ENCODE measurements at places on chromosomes 16 and 17.

DNA sequence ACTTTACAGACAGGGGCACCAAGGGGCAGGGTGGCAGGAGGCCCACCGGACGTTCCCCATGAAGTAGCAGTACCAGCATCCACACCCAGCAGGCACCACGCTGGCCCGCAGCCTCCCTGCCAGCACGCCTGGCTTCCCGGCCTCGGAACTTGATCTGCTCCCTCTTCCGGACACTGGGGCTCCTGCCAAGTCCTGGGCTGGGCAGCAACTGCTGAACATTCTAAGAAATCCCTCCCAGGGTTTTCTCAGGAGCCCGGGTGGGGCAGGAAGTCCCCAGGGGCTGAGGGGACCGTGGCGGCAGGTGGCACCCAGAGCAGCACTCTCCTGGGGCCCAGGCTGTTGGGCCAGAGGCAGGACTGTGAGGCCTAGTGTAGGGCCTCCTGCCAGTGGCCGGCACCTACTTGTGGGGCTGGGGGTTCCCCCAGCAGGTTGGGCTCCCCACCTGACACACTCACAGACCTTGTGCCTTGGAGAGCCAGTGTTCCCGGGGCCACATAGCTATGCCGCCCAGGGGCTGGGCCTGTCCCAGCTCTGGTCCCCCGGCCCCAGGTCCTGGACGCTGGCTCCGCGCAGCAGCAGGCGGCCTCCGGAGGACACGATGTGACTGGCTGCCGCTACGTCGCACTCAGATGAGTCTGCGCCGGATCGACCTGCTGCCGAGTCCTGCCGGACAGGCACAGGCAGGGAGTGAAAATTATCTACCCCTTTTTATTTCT is 86.2 kb upstream of the CBX4 start:
- peak; percentile 86 for DNase-seq

- DNase-seq = no peak
Measured at GRCh38 chr16:17072104-17072503, 398.7 kb downstream of the XYLT1 start.

DNA sequence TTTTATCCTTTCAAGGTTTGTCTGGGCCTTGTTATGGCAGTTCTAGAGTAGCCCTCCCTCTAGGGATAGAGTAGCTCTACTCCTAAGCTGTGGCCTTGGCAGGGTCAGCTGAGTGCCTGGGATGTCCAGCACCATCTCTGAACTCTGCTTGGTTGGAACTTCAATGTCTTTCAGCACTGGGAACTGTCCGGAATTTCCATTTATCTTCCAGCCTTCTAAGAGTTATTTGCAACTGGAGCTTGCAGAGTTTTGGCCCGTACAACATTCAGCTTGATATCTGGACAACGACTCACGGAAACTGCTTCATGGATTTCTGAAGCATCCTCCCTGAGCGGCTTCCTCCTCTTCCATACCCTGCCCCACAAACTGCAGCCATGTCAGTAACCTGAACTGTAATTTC is 22.9 kb downstream of the MMD start:
- no peak for DNase-seq

DNA sequence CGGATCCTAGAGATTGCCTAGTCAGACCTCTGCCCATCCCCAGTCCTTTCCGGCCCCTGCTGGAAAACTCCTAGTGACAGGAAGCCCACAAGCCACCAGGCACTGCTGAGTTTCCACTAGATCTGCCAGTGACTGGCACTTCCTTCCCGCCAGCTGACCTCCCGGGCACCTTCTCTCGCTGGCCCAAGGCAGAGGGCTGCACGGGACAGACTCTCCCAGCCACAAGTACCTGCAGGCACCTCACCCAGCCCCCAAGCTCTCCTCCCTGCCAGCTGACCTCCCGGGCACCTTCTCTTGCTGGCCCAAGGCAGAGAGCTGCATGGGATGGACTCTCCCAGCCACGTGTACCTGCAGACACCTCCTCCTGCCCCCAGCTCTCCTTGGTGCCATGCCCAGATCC is 66.3 kb upstream of the DOC2B start:
- DNase-seq = no peak

DNA sequence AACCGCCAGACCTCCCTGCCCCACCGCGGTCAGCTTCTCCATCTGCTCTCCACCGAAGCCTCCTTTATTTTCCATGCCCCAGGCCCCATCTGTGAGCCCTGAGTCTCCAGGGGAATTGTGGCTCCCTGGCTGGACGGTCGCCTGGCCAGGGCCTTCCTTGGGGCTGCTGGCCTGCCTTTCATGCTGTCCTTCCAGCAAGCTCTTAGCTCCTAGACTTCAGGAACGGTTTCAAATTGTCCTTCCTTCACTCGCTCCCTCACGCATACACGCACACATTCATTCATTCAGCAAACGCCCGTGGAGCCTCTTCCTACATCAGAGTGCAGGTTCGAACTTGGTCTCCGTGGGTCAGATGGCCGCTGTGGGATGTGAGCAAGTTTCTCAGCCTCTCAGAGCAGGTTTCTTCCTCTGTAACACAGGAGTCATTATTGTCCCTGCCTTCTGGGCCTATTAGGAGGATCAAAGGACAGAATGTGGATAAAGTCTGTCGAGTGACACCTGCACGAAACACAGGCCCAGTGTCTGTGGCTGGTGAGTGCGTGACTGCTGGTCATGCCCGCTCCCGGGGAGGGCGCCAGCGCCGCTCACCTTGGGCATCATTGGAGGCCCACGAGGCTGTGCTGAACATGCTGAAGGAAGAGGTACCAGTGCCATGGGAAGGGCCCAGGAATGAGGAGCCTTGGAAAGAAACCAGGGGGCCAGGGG is 18.7 kb upstream of the GSE1 start:
- DNase-seq = no peak

DNA sequence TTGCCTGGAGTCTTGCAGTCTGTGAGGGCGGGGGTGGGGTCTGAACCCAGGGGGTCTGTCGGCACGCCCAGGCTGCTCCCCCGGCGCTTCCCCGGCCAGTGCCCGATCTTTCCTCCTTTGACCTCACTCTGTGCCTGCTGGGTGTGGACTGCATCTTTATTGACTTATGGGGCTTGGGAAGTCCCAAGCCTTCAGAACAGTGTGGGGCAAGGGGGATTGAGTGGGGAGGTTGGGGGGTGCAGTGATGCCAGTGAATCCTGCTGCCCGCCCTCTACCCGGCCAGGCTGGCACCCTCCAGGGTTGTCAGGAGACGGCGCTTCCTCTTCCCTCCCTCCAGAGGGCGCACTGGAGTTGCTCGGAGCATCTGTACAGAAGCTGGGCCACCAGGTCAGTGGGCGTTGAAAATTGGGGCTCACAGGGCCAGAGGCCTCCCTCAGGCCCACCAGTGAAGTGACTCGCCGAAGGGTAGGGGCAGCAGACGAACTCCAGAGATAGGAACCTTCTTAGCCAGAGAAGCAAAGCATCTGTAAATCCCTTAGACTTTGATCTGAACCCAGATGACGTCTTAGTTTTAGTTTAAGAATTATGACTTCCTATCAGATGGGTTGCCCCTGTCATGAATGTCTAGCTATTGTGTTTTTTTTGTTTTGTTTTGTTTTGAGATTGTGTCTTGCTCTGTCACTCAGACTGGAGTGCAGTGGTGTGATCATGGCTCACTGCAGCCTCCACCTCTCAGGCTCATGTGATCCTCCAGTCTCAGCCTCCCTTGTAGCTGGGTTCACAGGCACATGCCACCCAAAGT is 184.8 kb upstream of the CIBAR2 start:
- DNase-seq = no peak

GRCh38 chr16:82807311-82807710 is 180.5 kb downstream of the CDH13 start:
- DNase-seq = no peak

DNA sequence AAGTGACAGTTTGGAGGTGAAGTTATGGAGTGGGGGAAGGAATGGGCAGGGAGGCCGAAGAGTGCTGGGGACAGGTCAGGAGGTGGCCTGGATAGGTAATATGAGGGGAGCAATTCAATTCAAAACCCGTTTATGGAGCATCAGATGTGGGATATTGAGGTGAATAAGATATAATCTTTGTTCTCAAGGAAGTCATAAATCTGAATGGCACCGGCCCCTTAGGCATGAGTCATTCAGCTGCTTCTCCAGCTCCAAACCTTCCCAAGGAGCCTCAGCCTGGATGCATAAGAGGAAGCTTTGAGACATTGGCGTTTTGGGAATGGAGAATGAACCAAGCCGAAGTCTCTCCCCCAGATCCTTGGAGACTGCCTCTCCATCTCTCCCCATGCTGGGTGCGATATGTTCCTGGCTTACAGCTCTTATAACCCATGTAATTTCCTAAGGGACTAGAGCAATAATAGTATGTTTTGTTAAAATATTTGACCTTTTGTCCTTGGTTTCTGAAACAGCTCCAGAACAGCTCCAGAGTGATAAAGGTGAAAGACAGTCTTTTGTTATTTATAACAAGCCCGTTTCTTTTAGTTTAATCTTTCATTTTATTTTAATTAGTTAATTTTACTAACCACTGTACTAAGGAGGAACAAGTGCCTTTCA is 1.7 kb downstream of the TUBG2 start:
- DNase-seq = no peak

GRCh38 chr17:82384730-82385481 is 13.3 kb downstream of the UTS2R start:
- peak; percentile 76 for DNase-seq
